Pericardium fibroblast (primary cell): ENCODE measurements at places on chromosomes 13 and 19. TPM values are rescaled to one million over a fixed set of nuclear protein-coding genes. Genes with fewer than 3 reads are reported as not detected.

Gene TJP3
- not detected in 2 replicates for total RNA-seq

Gene LGALS4
- total RNA-seq = 0.09 TPM in 1 of 2 replicates, not detected in the other

Gene IFI30
- total RNA-seq = 3.5 TPM in 1 of 2 replicates, not detected in the other

Gene LEUTX
- total RNA-seq = not detected in 2 replicates
